Activated T-cell treated with anti-CD3 and anti-CD28 coated beads for 24 hours (primary cell): ENCODE measurements at places on chromosomes 5 and 9.

DNA sequence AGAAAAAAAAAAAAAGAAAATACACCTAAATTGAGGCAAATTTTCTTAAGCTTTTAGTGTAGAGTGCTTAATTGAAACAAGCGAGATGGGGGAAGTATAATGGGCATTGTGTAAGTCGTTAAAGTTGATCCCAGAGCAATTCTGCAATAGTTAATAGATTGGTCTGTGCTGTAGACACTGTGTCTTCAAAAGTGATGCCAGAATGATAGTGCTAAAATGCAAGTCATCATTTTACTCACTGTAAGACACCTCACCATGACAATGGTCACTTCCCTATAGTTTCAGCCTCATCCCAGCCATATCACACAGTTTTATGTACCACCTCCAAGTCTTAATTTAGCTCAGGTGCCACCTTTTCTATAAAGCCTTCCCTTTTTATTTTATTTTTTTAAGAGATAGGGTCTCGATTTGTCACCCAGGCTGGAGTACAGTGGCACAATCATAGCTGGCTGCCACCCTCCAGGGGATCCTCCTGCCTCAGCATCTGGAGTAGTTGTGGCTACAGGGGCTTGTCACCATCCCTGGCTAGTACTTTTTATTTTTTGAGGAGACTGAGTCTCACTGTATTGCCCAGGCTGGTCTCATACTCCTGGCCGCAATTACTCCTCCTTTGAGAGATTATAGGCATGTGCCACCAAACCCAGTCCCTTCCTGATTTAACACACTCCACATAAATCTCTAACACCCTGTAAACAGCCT, 6.2 kb downstream of the COX7C start:
- no peak for DNase-seq

DNA sequence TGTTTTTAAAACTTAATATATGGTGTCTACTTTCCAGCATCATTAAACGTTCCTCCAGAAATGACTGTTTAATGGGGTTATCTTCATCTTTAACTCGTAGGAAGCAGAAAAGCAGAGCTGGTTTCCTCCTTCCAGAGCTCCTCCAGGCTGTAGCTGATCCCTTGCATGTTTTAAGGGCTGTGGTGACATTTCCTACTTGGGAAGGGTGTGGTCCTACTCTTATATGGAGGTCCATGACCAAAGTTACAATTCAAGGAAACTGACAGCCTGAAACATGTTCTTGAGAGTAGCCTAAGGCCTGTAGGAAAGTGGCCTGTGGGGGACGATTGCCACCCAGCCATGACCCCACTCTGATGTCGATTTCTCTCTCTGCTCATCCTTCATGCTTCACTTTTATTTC, 297.1 kb downstream of the GADD45G start:
- no peak for DNase-seq

DNA sequence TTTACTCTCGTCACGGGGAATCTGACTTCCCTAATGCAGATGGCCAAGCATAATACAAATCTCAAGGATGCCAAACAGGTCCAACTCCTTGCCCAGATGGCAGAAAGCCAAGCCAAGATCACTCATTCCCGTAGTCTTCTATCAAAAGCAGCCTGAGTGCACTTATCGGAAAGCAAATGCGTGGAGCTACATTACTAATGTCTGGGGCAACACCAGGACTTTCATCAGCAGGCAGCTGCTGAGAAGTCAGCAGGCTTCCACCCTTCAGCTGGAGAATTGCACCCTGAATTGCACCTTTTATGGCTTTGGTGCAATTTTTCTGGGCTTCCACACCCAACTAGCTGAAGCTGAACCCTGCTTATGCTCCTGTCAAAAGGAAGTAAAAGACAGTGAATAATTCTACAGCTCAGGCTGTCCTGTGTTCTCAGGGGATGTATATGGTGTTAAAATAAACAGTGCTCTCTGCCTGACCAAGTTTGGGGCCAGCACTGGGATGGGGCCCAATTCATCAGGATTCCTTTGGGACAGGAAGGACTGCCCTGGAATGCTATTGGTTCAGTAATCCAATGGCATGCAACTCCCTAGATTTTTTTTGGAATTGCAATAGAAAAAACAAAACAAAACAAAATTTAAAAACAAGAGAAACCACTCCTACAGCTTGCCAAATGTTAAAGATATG, 92.6 kb downstream of the DPYSL3 start:
- no peak for DNase-seq

- DNase-seq, result no peak
Observed at GRCh38 chr5:137594717-137595116, 95.6 kb upstream of the SPOCK1 start.

DNA sequence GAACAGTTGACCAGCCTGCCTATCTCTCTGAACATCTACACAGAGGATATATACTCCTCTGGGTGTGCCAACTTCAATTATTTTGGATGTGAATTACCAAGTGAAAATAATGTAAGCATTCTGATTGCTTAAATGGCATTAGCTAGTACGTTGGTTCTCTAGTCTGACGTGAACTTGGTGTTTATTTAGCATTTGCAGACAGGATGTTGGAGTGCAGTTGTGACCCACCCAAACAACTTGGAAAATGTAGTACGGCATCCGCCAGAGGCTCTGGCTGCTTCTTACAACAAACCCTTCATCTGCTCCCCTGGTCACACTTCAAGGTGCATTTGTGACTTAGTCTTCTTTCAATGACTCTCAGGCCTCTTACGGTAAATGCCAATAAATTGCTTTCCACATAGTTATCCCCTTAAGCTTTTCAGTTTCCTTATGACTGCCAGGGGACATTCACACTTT, 616.6 kb downstream of the PDE4D start:
- no peak for DNase-seq

- no peak for DNase-seq
Observed at GRCh38 chr9:91017245-91017644, 215.6 kb downstream of the SYK start.

GRCh38 chr9:69357821-69358220, 32.8 kb downstream of the ENTREP1 start:
- DNase-seq, result no peak

GRCh38 chr5:151773951-151774350, 2.2 kb downstream of the G3BP1 start:
- no peak for DNase-seq

- peak; percentile 82 for DNase-seq
Observed at GRCh38 chr5:170278611-170279458, 18.7 kb downstream of the LCP2 start.

DNA sequence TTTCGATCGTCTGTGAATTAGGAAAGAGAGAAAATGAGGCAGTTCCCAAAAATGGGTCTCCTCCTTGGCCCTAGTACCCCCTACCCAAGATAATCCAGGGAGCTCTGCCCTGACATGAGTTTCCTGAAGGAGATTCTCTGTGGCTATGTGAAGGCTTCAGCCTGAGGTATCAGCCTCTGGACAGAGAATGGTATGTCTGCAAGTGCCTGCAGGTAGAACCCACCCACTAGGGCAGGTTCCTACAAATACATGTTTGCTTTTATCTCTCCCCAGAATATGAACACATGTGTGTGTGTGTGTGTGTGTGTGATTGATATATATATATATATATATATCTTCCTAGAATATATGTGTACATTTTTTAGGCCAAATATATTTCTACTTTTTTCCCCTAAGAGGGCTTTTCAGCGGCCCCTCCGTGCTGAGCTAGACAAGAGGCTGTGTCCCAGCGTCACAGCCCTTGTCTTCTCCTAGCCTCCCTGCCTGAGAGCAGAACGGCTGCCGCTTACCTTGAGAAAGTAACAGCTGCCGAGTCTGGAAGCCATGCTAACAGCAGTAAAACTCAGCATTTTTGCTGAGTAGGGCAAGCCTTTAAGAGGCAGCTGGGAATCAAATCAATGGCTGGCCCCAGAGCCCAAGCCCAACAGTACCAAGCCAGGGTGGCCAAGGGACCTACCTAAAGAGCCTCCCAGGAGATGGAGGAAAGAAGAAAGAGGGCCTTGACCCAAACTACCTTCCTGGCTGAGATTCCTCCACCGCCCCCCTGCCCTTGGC, 2.1 kb downstream of the BRINP1 start:
- no peak for DNase-seq

DNA sequence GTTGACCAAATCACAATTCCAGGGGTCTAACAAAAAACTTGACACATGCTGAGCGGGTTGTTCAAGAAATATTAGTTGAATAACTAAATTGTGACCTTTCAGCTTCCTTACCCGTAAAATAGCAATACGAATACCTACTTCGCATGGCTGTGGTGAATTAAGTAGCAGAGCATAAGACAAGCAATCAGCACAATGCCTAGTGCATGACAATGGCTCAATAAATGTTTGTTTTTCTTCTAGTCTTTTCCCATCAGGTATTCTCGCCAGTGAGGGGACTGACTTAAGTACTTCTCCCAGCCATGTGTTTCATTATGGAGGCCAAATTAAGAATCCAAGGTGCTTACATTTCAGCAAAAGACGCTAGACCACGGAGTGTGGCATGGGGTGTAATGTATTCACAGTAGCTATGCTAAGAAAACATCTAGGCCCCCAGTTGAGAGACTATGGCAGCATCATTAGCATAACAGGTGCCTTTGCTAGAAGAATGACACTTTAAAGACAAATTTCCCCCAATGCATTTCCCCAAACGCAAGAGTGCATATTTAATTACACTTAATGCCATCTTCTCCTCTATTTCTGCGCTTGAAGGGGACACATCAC, 145.9 kb downstream of the ASTN2 start:
- no peak for DNase-seq
